ENCODE measurements at places on chromosomes 3 and 15.

- DNase-seq = peak; percentile 2
Measured at GRCh38 chr3:181103605-181104004, 114.1 kb upstream of the DNAJC19 start.

DNA sequence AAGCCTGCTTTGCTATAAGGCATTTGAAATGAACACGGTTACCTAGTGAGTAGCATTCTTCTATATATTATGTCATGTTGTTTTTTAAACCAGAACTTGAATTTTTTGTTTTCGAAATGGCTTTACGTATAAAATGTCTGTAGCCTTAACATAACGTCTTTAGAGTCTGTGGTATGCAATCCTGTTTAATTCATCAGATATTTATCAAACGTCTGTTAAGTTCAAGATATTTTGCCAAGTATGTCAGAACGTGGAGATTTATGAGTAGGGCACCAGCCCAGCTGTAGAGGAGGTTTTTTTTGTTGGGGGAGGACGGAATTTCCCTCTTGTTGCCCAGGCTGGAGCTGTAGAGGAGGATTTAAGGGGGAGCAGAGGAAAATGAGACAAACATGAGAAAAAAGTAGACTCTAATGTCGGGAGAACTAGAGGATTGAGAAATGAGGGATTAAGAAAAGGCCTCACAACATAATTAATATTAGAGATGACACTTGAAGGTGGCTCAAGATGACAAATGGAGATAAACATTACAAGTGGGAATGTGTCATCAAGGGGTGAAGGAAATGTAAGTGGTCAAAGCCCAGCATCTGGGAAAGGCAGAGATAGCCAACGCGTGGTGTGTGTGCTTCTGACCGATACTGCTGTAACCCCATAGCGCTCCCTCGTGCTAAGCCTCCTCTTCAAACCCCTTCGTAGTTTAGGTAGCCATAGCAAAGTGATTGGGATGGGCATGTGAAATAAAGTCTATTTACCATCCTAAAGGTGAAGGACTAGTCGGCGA is 154.0 kb upstream of the GOLGA6L4 start:
- no peak for DNase-seq

GRCh38 chr3:31402117-31402516 is 130.6 kb upstream of the STT3B start:
- DNase-seq = no peak

GRCh38 chr3:55897573-55898224 is 410.6 kb upstream of the WNT5A start:
- DNase-seq = peak; percentile 19

DNA sequence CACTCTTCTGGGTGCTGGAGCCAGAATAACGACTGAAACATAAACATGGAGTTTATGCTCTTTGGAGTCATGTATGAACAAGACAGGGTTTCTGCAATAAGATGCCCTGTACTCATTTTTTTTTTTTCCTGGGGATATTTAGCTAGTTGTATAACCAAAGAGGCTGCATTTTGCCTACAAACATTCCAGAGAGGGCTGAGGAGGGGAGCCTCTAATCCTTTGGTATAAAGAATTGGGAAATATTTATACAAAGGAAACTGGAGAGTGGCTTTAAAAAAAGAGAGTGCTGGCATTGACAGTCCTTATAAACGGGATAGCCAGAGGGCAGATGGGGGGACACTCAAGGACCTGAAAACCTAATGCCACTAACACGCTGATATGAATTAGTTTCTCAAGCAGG is 32.4 kb upstream of the GAP43 start:
- DNase-seq = no peak

GRCh38 chr3:101216710-101217465 is 103.5 kb downstream of the IMPG2 start:
- no peak for DNase-seq

- DNase-seq = peak; percentile 60
Measured at GRCh38 chr3:14988988-14989394, 41.6 kb downstream of the NR2C2 start.

GRCh38 chr3:2810723-2811122 is 299.5 kb downstream of the IL5RA start:
- no peak for DNase-seq

GRCh38 chr3:114223143-114223542 is 14.2 kb downstream of the ZNF80 start:
- DNase-seq = no peak

GRCh38 chr15:85430406-85431204 is 50.2 kb downstream of the AKAP13 start:
- no peak for DNase-seq

DNA sequence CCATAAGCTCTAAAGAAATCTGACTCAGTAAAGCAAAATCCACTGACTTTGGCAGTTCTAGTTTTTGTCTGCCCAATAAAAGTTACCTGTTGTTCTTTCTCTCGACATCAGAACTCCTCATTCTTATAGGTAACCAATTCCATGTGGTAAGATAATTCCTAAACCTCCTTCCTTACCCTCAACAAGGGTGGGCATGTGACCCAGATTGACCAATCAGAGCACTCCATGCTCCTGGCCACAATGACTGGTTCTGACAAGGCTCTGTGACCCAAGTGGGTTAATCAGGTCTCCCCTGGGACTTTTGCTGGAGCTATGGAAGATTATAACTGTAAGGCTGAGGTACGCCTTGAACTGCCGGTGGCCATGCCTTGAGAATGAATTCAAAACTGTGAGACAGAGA is 31.7 kb downstream of the LINS1 start:
- DNase-seq = no peak

DNA sequence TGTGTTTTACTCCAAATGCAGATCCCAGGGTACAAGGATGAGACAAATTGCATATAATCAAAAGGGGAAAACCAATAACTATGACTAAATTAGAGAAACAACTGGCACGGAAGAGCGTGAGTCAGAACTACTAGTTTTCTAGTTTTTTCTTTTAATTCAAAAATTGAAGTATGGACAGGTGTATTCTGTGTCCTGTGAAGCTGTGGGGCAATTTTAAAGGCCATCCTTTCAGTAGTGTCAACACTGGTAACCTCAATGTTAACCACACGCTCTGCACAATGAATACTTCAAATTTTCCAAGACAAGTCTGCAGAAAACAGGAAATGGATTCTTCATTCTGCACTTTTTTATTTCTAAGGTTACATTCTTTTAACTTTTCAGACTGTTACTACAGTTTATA is 32.5 kb upstream of the GOLGA8A start:
- DNase-seq = no peak

- DNase-seq = no peak
Measured at GRCh38 chr3:173770796-173771573, 373.4 kb downstream of the NLGN1 start.

DNA sequence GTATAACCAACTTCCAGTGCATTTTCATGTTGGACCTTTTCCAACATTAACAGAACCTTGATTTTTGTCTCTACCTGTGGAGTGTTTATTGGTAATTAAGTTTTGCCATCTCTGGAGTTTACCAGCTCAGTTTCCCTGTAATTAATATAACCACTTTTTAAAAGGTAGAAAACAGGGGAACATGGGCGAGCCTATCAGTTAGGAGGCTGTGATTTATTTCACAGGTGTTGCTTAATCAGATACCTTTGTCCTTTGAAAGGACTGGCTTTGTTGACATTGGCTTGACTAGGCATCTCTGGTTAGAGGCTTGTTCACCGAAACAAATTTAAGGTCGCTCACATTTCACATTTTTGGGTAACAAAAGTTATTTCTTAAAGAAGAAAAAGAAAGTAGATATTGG is 622 bp downstream of the NAALADL2 start:
- no peak for DNase-seq

DNA sequence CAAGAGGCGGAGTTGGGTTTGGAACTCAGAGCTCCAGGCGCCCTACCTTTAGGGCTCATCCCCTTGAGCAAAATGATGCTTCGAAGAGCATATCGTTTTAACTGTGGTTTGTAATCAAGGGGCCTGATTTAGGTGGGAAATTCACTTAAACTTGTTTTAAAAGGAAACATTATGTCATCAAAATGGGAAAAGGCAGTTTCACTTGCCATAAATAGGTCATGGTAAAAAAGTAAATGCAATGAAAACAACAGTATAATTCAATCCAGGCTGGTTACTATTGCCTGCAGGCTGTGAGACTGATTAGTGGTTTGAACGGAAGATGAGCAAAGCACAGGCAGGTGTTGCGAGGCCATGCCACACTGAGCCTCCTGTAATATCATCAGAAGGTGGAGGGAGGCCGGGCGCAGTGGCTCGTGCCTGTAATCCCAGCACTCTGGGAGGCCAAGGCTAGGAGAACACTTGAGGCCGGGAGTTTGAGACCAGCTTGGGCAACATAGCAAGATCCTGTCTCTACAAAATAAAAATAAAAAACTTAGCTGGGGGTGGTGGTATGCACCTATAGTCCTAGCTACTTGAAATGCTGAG is 2.1 kb downstream of the HDAC11 start:
- no peak for DNase-seq

- no peak for DNase-seq
Measured at GRCh38 chr3:87973906-87974305, 84.9 kb downstream of the CGGBP1 start.

DNA sequence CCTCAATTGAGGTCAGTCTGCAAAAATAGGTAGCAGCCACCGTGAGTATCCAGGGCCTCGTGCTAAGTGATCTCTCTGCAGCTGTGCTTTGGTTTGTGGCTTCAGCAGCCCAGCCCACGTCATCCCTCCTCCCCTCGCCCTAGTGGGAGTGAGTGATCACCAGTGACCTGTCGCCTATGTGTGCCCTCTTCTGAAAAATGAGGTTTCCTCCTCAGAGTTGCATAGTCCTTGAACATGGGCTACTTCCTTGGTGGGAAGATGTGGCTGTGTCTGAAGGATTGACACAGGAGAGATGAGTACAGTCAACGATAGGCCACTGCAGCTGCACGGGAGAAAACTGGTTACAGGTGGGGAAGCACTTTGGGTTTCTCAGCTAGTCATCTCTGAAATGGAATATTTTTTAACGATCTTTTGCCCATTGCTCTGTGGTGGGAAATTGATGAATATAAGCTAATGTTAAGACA is 144.8 kb upstream of the BHLHE40 start:
- no peak for DNase-seq

GRCh38 chr15:53034767-53035245 is 244.7 kb upstream of the ONECUT1 start:
- DNase-seq = no peak

- DNase-seq = no peak
Measured at GRCh38 chr15:41782371-41783282, 8.3 kb downstream of the MAPKBP1 start.

DNA sequence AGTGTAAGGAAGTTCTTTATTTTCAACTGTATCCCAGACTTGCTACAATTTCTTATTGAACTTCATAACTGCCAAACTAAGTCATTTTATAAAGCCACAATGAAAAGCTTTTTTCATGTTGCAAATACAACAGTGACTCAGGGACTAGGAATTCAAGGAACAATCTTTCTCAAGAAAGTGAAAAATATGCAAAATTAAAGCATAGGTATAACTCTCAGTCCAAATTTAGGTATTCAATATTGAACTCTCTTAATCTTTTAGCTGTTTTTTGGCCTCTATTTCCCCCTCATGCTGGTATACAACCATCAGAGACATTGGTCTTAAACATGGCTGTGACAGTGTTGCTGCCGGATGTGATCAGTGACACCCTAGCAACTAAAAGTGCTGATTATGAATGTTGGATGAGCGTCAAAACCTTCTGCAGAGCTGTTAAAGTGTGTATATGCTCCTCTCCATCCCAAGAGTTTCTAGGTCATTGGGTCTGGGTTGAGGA is 476.9 kb downstream of the ZNF385D start:
- DNase-seq = no peak

GRCh38 chr15:85973584-85974347 is 105.9 kb upstream of the AGBL1 start:
- no peak for DNase-seq

DNA sequence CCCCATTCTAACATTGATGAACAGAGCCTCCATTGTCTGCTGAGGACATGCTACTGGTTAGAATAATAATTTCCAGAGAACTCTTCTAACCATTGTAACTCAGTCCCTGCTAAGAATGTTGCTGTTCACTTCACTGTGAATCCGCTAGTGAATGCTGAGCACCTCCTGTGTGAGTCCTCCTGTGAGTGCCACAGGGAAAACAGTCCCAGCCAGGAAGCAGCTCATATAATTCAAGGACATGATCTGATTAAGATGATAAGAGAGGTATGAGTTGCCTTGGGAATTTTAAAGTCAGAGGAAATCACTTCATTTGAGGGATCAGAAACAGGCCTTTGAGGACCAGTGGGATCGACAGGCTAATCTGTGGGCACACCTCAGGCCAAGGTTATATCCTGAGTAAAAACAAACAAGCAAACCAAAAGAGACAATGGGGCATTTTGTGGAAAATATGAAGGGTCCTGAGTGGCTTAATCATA is 33.9 kb upstream of the GPR160 start:
- DNase-seq = no peak

DNA sequence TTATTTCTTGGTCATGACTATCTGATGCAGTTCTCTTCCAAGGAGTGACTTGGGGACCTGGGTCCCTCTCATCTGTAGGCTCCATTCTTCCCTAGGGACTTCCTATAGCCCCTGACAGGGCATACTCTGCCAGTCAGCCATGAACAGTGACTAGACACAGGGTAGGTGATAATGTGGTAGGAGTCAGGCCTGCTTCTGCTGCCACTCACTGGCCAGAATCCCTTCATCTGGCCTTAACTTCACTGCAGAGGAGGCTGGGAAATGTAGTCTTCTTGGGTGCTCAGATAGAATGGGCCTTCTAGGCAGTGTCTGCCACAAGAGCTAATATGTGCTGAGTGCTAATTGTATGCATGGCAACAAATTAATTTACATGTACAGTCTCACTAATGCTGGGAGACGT is 84.5 kb downstream of the CACNA2D3 start:
- no peak for DNase-seq

DNA sequence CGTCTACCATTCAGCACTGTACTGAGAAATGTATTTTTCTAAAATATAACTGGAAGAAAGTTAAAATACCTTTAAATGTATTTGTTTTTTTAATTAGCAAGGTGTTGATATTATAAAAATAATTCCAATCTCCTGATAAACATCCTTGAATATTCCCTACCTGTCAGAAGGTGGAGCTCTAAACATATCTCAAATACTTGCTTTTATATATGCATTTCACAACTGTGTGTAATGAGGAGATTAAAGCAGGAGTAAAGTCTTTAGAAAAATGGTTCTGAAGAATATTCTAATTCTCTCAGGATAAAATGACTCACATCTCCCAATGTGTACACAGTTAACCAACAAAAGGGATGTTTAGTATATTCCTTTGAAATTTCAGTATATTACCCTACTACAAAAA is 422.7 kb downstream of the PLCL2 start:
- peak; percentile 30 for DNase-seq

DNA sequence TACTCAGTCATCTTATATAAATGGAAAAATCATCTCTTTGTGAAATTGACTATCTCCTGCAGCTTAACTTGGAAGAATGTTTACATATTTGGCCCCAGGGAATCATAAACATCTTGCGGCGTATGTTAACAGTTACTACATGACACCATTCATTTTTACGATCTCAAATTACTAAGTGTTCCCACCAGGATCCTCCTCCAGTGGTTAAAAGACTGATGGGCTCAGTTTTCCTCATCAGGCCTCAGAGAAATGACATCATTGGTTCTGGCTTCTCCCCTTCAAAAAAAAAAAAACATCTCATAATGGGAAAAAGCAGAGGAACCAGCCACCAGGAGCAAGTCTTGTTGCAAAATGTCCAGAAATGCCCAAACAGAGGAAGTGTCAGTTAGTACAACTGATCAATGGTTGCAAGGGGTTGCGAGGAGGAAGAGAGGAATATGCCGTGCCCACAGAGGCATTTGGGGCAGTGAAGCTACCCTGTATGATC is 70.5 kb upstream of the LIPC start:
- DNase-seq = no peak
